RWPE2 (cell line): ENCODE measurements at places on chromosomes 7 and 10.

DNA sequence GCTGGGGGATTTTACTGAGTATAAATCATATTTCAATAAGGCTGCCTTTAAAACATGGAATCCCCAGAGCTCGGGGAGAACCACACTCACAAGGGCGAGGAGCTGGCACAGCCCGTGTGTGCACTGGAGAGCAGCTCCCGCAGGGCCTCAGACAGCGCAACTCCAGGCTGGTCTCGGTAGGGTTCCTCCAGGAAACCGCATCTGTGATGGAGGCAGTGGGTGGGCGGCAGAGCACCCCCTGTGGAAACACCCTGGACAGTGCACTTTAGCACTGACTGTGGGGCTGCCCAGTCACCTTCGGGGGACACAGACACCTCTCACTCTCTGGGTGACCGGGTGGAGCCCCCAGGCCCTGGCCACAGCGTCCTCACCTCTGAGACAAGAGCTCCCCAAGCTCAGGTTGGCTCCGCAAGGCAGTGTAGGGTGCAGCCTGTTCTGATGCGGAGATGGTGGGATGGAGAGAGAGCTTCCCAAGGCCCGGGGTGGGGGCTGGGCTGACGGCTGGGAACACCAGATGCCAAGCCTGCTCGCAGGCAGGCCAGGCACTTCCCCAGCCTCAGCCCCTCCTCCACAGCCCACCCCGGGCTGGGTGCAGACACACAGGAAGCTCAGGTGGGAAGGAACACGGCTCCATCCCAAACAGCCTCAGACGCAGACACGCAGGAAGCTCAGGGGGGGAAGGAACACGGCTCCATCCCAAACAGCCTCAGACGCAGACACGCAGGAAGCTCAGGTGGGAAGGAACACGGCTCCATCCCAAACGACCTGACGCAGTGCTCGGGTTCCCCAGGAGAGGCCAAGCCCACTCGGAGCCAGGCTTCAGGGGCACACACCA is 224.4 kb downstream of the MAD1L1 start:
- DNase-seq, result peak; percentile 35
- no peak overlapping the region for H3K27ac ChIP-seq
- H3K4me1 ChIP-seq, result no peaks in the 10 kb centered on the region
- no peaks in the 10 kb centered on the region for H3K27me3 ChIP-seq
- no peaks in the 10 kb centered on the region for H3K36me3 ChIP-seq

DNA sequence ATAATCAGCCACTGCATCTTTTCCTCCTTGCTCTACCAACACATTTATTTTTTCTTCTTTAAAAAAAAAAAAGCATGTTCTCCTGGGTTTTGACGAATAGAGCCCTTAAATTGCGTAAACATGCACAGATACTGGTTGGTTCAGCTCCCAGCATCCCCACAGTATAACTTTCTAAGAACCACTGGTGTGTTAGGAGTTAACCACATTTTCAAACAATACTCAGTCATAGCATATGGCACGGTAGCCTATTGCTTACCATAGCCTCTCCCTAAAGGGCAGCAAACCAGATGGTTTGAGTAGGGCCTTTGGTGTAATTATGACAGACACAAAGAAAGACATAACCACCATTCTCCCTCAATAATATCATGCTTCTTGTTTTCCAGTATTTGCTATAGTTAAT is 145.0 kb downstream of the LRRC4 start:
- no peaks in the 10 kb centered on the region for H3K27me3 ChIP-seq
- peaks cover 26% of the 10 kb centered on the region for H3K36me3 ChIP-seq
- no peak overlapping the region for H3K27ac ChIP-seq
- no peaks in the 10 kb centered on the region for H3K4me1 ChIP-seq
- no peak overlapping the region for H3K4me3 ChIP-seq

GRCh38 chr10:59904426-59905065 is 1.8 kb downstream of the CCDC6 start:
- H3K27ac ChIP-seq, result peak overlapping the region; percentile 90
- DNase-seq, result no peak
- no peaks in the 10 kb centered on the region for H3K27me3 ChIP-seq
- peaks cover 56% of the 10 kb centered on the region for H3K4me1 ChIP-seq
- peak overlapping the region; percentile 57 for H3K4me3 ChIP-seq
- no peaks in the 10 kb centered on the region for H3K36me3 ChIP-seq

GRCh38 chr10:129730272-129730992 is 233.6 kb downstream of the EBF3 start:
- H3K4me1 ChIP-seq, result no peaks in the 10 kb centered on the region
- no peak overlapping the region for H3K4me3 ChIP-seq
- no peaks in the 10 kb centered on the region for H3K27me3 ChIP-seq
- no peak for DNase-seq
- no peak overlapping the region for H3K27ac ChIP-seq

DNA sequence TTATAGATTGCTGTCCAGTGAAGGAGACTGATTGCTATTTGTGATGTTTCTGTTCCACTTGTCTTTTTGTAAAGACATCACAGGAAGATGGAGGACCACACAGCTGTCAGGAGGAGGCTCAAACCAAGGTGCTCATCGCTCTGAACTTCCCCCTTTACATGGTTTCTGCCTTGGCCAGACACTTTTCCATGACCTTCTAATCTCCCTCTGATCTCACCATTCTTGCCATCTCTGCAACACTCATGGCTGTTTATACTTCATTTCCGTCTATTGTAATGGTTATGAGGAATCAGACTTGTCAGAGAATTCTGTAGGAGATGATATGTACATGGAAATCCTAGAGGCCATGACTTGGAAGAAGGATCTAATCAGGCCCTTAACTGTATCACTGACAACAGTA is 1.7 kb upstream of the TAS2R5 start:
- no peak overlapping the region for H3K4me3 ChIP-seq
- H3K36me3 ChIP-seq, result no peaks in the 10 kb centered on the region; the same call in 1 of the 2 replicates
- no peaks in the 10 kb centered on the region for H3K4me1 ChIP-seq

DNA sequence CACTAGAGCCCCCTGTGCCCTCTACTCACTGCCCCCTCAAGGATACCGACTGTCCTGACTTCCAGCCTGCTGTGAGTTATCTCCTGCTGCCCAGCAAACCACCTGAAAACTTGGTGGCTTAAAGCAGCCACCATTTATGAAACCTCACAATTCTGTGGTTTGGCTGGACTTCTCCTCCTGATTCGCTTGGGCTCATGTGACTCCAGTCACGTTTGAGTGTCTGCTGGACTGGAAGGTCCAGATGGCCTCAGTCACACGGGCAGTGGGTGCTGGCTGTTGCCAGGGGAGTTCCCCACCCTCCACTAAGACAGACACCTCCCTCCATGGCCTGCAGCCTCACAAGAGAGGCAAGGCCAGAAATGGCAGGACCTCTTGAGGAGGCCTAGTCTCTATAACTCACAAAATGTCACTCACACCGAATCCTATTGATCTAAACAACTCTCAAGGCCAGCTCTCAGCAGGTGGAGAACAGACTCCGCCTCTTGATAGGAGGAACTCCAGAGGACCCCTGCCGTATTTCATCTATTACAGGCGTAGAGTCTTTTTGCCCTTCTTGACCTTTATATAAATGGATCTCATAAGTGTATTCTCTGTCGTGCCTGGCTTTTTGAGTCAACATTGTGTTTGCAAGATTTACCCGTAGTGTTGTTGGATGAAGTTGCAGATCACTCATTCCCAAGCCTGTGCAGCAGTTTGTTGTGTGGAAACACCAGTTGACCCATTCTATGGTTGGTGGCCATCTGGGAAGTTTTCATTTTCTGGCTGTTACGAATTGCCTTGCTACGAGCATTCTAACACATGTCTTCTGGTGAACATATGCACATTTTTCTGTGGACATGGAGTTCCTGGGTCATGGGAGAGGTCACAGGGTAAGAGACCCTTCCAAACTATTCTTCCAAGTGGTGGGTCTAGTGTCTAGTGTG is 48.3 kb downstream of the ZMIZ1 start:
- H3K4me1 ChIP-seq, result peaks cover 17% of the 10 kb centered on the region
- H3K36me3 ChIP-seq, result peaks cover 21% of the 10 kb centered on the region
- H3K27ac ChIP-seq, result no peak overlapping the region
